Tibial artery (tissue), 4 donors: ENCODE measurements at places on chromosomes 7 and 10.

DNA sequence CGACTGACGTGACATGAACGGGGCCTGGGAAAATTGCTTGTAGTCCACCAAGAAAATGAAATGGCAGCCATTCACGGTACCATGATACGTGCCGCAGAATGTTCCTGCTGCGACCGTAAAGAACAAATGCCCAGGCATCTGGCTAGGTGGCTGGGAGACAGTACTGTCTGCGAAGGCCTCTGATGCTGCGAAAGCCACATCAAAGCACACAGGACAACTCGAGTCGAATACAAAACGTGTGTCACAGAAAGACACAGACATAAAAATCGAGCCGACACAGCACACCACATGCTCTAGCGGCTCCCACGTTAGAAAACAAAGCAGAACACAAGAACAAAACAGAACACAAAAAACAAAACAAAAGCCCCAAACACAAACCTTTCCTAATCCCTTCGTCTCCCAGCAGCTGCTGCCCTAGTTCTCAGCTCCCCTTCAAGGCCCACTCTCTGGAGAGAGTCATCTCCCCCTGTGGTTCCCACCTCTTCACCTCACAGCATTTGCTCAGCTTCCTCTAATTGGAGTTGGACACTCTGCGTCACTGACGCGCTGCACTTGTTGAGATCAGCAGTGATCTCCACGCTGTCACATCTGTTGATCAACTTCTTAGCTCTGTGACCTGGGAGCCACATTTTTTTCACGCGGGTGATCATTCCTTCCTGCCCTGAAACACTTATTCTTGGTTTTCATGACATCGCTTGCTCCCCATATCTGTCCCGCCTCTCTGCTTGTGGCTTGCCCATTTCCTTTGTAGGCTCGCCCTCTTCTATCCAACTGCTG lies 112.2 kb downstream of the CLEC2L start:
- DNase-seq = no peak

DNA sequence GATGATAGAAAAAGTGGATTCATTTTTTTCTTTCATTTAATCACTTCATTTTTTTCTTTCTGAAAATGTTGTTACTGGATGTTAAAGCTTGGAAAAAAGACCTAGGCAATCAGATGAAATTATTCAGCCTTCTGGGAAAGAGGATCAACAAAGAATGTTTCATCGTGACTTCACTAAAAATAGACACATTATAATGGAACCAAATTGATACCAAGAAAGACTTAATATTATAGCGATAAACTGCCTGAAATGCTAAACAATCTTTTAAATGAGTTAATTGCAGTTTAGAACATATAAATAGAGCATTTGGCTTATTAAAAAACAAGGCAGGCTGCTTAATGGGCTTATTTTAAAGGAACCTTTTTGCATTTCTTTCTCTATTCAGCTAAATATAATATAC lies 25.6 kb upstream of the TMEM229A start:
- no peak for DNase-seq

- no peak for DNase-seq
Observed at GRCh38 chr7:54898659-54899340, 120.0 kb upstream of the EGFR start.

GRCh38 chr7:40133561-40134427 lies 628 bp downstream of the MPLKIP start:
- DNase-seq = no peak

GRCh38 chr7:70229242-70229641 lies 631.0 kb downstream of the AUTS2 start:
- no peak for DNase-seq

DNA sequence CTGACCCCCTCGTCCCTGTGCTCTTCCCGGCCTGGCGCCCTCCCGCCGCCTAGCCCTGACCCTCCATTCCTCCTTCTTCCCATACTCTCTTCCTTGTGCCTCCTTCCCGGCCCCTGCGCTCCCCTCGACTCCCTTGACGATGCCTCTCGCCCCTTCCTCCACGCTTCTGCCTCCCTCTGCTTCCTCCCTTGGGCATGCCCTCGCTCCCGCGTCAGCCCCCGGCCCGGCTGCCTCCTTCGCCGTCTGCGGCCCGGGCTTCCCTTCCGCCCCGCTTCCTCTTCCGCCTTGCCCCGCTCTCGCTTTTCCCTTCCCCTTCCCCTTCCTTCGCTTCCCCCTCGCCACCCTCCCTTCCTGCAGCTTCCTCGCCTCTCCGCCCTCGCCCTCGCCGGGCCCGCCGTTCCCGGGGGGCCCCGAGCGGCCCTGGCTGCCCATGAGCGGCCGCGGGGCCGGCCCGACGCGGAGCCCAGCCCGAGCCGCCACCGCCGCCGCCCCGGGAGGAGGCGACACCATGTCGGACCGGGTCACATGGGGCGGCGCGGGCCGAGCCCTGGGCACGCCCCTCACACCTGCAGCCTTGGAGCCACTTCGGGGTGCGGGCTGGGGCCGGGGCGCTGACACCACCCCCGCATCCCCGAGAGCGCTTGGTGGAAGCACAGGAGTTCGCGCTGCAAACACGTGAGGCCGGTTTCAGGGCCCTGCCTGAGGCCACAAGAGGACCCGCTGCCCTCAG lies at the start of gene FBXW4:
Gene FBXW4 (minus strand): TSS at position 497 of the 730 bp plus-strand sequence. CDS start 65 bp downstream, at position 432.
- peak; percentile 72 for DNase-seq

GRCh38 chr7:111092406-111093236 lies 1.7 kb downstream of the LRRN3 start:
- no peak for DNase-seq
